ENCODE measurements at places on chromosomes 1 and 21.
A peak's percentile ranks its signal among the peaks of the same experiment; 100 is the strongest.

DNA sequence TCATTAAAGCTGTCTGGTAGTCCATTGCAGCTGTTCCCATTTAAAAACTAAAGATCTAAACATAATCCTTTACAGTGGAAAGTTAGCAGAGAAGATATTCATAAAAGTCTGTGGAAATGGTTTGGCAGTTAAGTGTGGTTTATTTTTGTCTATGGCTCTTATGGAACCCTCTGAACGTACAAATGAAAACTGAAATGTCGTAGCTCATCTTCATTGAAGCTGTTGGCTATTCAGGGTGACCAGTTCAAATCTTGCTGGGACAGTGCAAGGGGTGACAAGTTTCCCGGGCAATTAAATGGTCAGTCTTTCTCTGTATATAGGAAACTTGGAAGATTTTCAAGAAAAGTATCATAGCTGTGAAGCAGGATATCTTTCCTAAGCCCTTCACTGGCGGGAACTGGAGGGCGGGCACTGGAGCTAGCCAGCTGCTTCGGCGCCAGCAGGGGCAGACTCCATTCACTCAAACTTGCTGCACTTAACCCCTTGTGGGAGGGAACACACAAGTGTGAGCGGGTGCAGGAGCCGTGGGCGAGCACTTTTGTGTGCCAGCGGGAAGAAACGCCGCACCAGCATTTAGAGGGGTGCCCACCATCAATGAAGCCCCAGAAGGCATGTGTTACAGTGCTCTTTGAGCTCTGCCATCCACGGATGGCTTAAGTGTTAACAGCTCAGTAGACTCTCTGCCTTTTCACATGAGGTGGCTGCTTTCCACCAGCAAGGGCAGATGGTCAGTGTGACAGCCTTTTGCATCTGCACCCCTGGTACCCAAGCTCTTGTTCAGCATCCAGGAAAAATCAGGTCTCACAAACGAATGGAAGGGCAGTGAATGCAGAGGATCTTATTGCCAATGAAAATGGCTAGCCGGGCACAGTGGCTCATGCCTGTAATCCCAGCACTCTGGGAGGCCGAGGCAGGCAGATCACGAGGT is 232.1 kb upstream of the KAZN start:
- no peak for DNase-seq

- no peak for DNase-seq
These were observed 178.1 kb upstream of the PBX1 start for GRCh38 chr1:164380893-164381292.

DNA sequence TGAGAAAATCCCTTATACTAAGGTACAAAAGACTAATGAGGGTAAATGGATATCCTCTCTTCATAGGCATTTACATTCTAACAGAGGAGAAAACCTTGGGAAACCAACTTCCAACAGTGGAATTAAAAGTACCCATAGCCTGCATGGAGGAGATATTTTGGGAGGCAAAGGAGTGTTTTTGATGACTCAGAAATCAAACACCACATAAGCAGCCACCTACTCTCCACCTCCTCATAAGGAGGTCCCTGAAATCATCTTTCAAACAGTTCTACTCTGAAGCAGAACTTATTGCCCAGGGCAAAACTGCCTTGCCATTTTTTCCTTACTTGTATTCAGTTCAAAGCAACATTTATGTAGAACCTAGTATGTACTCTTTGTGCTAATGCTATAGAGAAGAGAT is 211.3 kb downstream of the KCNH1 start:
- no peak for DNase-seq

DNA sequence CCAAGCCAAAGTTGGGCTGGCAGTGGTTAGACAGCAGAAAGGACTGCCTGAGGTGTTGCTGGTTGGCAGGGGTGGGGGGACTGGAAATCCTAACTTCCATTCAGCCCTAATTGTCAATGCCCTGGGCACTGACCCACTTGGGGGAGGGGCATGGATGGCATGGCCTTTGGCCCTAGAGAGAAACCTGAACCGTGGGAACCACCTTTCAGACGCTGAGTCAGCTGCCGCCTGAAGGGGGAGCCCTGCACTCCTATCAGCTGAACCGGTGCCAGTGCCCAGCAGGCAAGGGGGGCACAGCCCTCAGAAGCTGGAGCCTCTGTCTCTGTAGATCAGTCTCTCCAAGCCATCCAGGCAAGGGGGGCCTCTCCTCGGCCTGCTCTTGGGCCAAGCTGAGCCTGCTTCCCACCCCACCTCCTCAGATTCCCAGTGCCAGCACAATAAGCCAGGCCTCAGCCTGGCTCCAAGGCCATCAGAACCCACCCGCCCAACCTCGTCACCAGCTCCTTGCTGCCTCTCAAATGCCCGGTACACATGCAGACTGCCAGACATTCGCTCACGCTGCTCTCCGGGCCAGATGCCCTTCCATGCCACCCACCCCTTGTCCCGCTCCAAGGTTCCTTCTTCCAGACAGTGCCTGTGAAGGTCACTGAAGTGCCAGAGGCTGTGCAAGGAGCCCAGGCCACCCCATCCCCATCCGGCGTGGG is 11.6 kb downstream of the TINAGL1 start:
- peak; percentile 46 for DNase-seq

DNA sequence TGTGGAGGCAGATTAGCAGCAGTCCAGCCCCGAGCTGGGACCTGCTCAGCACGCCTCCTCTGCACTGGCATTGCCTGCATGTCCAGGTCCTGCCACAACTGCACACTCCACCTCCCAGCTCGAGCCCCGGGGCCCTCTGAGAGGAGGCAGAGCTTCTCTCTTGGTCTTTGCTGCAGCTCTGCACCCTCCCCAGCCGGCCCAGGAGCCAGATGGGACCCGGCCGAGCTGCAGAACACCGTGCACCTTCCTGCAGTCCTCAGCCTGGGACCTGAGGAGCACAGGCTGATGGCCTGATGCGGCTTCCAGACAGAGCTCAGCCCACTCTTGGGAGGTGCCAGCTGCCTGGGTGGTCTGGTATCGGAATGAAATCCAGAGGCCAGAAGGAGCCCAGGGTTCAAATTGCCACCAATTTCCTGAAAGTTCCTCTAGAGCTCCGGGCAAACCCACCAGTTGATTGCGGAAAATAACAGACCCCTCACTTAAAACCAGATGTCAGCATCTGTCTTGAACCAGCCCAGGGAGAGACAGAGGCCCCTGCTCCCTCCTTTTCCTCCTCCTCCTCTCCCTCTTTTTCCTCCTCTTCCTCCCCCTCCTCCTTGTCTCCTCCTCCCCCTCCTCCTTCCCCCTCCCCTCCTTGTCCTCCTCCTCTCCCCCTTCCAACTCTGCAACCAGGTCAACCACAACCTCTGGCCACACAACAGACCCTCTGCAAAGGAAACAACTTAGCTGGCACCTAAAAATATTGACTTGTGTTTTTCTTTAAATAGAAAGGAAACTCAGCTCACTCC is 10.6 kb upstream of the SPSB1 start:
- no peak for DNase-seq

DNA sequence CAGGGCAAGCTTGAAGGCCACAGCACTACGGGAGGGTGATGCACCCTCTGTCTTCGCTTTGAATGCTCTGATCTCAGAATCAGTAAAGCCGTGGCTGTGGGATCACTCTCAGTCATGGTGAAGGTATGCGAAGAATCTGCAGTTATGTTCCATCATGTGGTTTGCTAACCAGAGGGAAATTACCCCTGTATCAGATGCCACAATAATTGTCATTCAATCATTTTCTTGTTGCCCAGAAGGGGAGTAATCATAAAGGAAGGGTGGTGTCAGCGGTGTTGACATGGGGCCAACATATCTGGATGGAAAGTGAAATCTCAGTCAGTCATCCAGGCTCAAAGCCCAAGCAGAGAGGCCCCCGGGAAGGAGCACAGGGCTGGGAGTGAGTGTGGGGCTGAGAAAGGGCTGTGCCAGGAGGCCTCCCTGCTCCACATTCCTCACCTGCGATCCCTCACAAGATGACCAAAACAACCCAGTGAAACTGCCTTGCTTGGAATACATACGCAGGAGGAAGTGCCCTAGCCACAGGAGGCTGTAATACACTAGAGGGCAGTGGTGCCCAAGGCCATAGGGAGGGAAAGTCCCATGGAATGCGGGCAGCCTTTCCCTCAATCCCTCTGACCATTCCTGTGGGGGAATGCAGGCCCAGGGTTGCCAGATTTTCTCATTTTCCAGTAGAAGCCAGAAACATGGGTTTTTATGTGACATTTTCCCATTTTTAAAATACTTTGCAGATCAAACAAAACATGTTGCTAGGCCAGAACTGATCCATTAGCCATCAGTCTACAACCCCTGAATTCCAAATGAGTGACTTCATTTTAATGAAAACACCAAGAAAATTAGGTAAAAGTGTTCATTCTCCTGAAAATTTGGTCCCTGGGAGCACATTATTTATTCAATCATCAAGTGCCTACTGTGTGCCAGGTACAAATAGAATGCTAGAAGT is 95.7 kb upstream of the VANGL1 start:
- DNase-seq: no peak

DNA sequence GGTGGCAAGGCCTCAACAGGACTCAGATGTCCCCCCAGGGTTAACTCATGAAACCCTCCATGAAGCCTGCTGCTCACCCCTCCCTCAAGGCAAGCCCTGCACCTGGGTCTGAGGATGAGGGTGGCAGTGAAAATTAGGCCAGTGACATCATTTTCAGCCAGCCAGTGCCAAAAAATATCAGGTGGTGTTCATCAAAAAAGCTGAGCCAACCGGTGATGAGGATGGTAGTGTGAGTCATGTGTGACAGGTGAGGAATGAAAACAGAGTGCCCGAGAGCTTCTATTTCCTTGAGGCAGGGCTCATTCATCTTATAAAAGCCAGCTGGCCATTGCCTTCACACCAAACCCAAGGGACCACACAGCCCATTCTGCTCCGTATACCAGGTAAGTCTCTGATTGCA is at the start of gene SPRR1A:
Gene SPRR1A, plus strand, starts transcription at position 339 of the 400 bp plus-strand sequence. CDS start 1,150 bp downstream, outside the sequence.
- DNase-seq: no peak

- no peak for DNase-seq
These were observed 64.8 kb downstream of the ALPL start for GRCh38 chr1:21573971-21574465.

- DNase-seq: no peak
These were observed 97.0 kb downstream of the UBR4 start for GRCh38 chr1:19112891-19113696.

- peak; percentile 57 for DNase-seq
These were observed at the start of gene EXTL2 for GRCh38 chr1:100894603-100895539. EXTL2 (minus strand) TSS chr1:100894842; CDS start chr1:100888757, 6,085 bp downstream.

Data from stimulated activated CD4-positive, alpha-beta T cell treated with anti-CD3 and anti-CD28 coated beads, Interleukin-12 subunit alpha, Interleukin-12 subunit beta, amount 100 ng/mL, for 4 hours (primary cell).